ENCODE measurements at places on chromosomes 3 and 15. TPM values are rescaled to one million over a fixed set of nuclear protein-coding genes. Genes with fewer than 3 reads are reported as not detected.
A peak's percentile ranks its signal among the peaks of the same experiment; 100 is the strongest.

Gene SLC9C1
- total RNA-seq, result not detected

DNA sequence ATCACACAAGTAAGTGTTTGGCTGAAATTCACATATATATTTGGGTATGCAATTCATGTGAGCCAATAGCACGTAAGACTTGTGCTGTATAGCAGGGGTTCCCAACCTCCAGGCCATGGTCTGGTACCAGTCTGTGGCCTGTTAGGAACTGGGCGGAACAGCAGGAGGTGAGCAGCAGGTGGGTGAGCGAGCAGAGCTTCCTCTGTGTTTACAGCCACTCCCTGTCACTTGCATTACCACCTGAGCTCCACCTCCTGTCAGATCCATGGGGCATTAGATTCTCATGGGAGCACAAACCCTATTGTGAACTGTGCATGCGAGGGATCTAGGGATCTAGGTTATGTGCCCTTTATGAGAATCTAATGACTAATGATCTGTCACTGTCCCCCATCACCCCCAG, 59.7 kb downstream of the MAP3K13 start:
- no peaks in the 10 kb centered on the region for H3K27me3 ChIP-seq
- no peaks in the 10 kb centered on the region for H3K36me3 ChIP-seq
- peak overlapping the region; percentile 36 for H3K27ac ChIP-seq
- no peaks in the 10 kb centered on the region for H3K4me1 ChIP-seq

GRCh38 chr3:130991126-130991525, 35.5 kb downstream of the ASTE1 start:
- no peaks in the 10 kb centered on the region for H3K4me1 ChIP-seq
- no peak overlapping the region for H3K4me3 ChIP-seq
- H3K27ac ChIP-seq, result no peak overlapping the region
- no peaks in the 10 kb centered on the region for H3K36me3 ChIP-seq
- no peaks in the 10 kb centered on the region for H3K27me3 ChIP-seq

GRCh38 chr3:71072287-71072686, 511.2 kb downstream of the FOXP1 start:
- H3K4me3 ChIP-seq, result no peak overlapping the region
- peaks cover 69% of the 10 kb centered on the region for H3K4me1 ChIP-seq
- no peaks in the 10 kb centered on the region for H3K36me3 ChIP-seq
- H3K27ac ChIP-seq, result peak overlapping the region; percentile 92
- no peaks in the 10 kb centered on the region for H3K27me3 ChIP-seq

Measured in transverse colon (tissue), 4 donors.